ENCODE measurements at places on chromosomes 12 and 14.

DNA sequence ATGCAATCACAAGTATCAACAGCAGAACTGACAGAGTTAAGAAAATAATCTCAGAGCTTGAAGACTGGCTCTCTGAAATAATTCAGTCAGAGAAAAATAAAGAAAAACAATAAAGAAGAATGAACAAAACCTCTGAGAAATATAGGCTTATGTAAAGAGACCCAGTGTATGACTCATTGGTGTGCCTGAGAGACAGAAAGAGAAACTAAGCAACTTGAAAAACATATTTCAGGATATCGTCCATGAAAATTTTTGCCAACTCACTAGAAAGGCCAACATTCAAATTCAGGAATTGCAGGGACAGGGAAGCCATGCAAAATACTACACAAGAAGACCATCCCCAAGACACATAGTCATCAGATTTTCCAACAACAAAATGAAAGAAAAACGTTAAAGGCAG, 56.2 kb downstream of the APOBEC1 start:
- DNase-seq, result no peak

DNA sequence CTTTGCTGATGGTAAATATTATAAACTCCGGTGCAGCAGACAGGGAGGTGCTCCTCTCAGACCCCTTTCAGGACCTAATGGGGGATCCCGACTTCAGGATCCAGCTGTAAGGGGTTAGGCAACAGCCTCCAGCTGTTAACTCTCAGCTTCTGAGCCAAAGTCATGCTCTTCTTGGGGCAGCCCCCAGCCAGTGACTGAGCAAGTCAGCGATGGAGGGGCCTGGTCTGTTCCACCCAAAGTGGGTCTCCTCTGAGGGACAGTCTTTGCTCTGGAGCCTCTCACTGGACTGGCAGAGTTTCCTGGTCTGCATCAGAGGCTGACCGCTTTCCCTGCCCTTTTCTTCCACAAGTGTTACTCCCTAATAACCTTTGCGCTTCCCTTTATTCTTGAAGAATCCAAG, 184.2 kb upstream of the DIO3 start:
- DNase-seq, result no peak

GRCh38 chr14:56552615-56553014, 27.0 kb upstream of the TMEM260 start:
- no peak for DNase-seq

DNA sequence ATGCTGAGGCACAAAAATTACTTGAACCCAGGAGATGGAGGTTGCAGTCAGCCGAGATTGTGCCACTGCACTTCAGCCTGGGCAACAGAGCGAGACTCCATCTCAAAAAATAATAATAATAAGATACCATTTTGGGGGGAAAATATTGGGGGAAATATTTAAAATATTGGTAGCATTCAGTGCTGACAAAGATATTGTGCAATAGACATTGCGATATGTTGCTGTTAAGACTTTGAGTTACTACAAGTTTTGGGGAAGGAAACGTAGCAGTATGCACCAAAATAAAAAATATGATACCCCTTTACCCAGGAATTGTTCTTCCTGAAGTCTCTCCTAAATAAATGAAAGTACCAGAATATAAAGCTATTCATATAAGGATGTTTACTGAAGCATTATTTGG, 37.7 kb upstream of the MYBPC1 start:
- DNase-seq, result no peak

DNA sequence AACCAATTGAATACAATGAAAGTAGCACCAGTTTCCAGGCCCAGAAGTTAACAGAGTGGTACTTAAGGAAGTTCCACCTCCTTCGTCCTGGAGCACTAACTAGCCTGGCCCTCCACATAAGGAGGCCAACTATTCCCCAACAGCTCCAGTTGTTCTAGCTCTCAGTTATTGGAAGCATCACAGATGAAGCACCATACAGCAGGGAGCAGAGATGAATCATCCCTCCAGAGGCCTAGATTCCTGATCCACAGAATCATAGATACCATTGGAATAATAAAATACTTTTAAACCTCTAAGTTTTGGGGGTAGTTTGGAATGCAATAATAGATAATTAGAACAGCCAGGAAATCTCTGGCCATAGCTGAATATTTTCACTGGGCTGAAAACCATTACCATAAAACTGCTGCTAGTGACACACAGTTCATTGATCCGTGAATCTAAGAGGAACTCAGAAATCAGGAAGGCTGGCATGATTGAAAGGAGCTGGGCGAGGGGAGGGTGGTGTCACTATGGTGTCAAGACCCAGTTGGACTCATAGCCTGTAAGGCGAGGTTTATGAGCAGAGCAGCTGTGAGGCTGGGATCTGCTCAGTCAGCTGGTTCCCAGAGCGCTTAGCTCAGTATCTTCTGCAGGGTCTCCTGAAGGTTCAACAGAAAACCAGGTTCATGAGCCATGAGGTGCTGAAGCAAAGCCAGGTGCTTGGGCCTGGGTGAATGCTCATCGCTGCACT, 371.4 kb upstream of the TMTC1 start:
- no peak for DNase-seq

Measured in pulmonary artery endothelial cell (primary cell).